ENCODE measurements at places on chromosomes 3 and 15.

GRCh38 chr3:177803500-177803899 is 606.2 kb upstream of the TBL1XR1 start:
- no peak for DNase-seq

GRCh38 chr15:70025413-70026296 is 72.1 kb downstream of the TLE3 start:
- no peak for DNase-seq

DNA sequence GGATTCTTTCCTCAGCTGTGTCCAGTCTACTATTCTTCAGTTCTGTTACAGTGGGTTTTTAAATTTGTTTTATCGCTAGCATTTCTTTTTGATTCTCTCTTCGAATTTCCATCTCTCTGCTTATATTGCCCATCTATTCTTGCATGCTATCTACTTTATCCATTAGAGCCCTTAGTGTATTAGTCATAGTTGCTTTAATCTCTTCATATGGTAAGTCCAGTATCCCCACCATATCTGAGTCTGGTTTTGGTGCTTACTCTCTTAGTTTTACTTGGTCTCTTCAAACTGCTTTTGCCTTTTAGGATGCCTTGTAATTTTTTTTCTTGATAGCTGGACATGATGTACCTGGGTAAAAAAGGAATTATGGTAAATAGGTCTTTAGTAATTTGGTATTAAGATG is 9.1 kb downstream of the TIMMDC1 start:
- DNase-seq, result no peak

- no peak for DNase-seq
Measured at GRCh38 chr3:165192610-165193192, 3.5 kb downstream of the SLITRK3 start.

- peak; percentile 78 for DNase-seq
Measured at GRCh38 chr15:39286706-39287105, 294.2 kb upstream of the THBS1 start.

GRCh38 chr15:51121118-51121517 is 26.4 kb upstream of the TNFAIP8L3 start:
- peak; percentile 98 for DNase-seq

DNA sequence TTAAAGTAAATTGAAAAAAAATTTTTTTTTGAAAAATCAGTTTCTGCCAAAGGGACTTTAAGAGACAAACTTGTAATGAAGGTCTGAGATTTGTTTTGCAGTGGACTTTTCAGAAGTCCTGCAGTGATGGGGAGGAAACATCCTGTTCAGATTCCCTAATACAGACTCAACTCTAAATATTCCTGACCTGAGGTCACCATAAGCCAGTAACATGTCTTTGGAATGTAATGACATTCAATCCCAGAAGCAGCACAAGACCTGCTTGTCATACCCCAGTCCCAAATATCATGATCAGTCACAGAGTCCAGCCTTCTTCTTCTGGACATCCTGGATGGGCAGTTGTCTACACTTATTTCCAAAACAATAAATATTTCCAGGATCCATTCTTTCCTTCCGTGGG is 53.6 kb downstream of the TMEM39A start:
- no peak for DNase-seq

GRCh38 chr3:28576614-28577200 is 228.1 kb upstream of the AZI2 start:
- DNase-seq, result no peak

GRCh38 chr15:33256874-33257273 is 53.9 kb upstream of the RYR3 start:
- no peak for DNase-seq

DNA sequence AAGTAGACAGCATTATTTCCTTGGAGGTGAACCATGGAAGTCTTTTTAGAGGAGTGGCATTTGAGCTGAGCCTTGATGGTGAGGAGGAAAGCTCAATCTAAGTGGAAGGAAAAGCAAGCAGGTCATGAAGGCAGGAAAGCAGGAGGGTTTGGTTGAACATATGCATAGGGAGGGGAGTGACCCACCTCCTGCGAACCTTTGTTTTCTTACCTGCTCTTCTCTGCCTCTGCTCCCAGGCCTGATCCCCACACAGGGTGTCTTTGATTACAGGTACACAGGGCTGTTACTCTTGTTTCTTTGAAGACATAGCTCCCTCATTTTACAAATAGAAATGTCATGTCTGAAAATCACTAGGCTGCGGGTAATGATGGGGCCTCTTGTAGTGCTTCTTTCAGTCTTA is 248.1 kb upstream of the TPRG1 start:
- no peak for DNase-seq

- no peak for DNase-seq
Measured at GRCh38 chr3:68025189-68025588, 370.8 kb upstream of the SUCLG2 start.

- DNase-seq, result no peak
Measured at GRCh38 chr3:133695560-133696171, 33.9 kb upstream of the TOPBP1 start.

DNA sequence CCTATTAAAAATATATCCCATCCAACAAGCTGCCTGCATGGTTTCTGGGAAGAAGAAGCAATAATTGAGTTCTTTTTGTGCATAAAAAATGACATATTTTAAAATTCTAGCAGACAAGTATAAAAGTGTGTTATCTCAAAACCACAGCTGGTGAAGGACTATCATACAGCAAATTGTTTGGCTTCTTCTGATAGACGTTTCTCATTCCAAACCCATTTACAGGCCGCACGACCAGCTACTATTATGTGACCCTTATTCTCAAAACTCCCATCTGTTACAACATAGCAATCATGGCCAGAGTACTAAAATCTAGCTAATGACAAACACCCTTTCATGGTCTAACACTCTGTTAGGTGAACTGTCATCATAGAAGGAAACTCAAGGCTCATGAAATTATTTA is 21.7 kb downstream of the ETFA start:
- DNase-seq, result no peak
